ENCODE measurements at places on chromosomes 16 and 17. TPM values are rescaled to one million over a fixed set of nuclear protein-coding genes. Genes with fewer than 3 reads are reported as not detected.

DNA sequence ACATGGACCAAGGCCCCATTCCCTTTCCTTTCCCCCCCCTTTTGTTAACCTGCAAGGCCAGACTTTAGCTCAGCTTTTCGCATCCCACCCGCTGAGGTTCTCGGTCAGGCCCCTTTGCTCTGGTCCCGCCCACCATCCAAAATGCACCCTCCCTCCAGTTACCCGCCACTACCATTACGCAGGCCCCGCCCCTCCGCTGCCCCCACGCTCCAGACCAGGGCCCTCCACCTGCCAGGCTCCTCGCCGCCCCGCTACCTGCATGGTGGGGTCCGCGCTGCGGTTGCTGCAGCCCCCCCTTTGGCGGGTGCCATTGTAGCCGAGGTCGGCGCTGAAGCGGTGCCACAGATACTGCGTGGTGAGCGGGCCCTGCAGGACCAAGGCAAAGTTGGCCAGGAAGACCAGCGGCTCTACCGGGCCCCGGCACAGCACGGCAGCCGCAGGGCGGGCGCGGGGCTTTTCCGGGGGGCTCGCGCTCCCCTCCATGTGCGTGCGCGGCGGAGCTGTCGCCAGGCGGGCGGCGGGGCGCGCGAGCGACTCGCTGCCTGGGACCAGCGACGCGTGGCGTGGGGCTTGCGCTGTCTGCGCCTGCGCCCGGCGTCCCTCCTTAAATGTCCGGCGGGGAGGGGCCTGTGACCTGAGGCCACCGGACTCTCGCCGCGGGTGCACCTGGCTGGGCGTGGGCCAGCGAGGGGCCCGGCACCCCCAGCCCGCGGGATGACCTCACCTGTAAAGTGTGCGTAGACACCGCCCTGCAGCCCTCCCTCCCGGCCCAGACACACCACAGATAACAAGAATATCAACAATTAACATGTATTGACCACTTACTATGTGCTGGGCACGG, at the start of gene SLC46A1:
SLC46A1 (minus strand) TSS at position 581 of the 841 bp plus-strand sequence; CDS start at position 483, 98 bp downstream.
- peaks cover 4% of the 10 kb centered on the region for H3K4me1 ChIP-seq
- no peaks in the 10 kb centered on the region for H3K27me3 ChIP-seq
- peak; percentile 65 for DNase-seq
- H3K4me3 ChIP-seq: peak within 1 kb of the TSS; percentile 74
- no peak within 1 kb of the TSS for H3K27ac ChIP-seq

GRCh38 chr16:4976611-4977145, 18.5 kb downstream of the SEC14L5 start:
- no peak overlapping the region for H3K4me3 ChIP-seq
- no peak overlapping the region for H3K27ac ChIP-seq
- no peaks in the 10 kb centered on the region for H3K36me3 ChIP-seq

- peaks cover 18% of the 10 kb centered on the region for H3K4me1 ChIP-seq
- H3K4me3 ChIP-seq: no peak overlapping the region
- peak; percentile 59 for DNase-seq
- H3K27ac ChIP-seq: no peak overlapping the region
These were observed 4.7 kb downstream of the RPL13 start for GRCh38 chr16:89565256-89565505.

The EPOP gene
- 1.8 TPM for total RNA-seq

- no peak overlapping the region for H3K4me3 ChIP-seq
- no peaks in the 10 kb centered on the region for H3K27me3 ChIP-seq
- DNase-seq: no peak
These were observed 188.5 kb downstream of the MSI2 start for GRCh38 chr17:57444682-57445450.

The HOXB2 gene
- 2.6 TPM for total RNA-seq

The TMEM231 gene
- total RNA-seq: 4.7 TPM
